Activated CD8-positive, alpha-beta memory T cell treated with anti-CD3 and anti-CD28 coated beads, Interleukin-2, amount 10 ng/mL, durations not matched to agents 7 days and 5 days (primary cell): ENCODE measurements at places on chromosomes 13 and 19.

- H3K4me1 ChIP-seq, result peaks cover 41% of the 10 kb centered on the region
- H3K36me3 ChIP-seq, result peaks cover 11% of the 10 kb centered on the region
- H3K27ac ChIP-seq, result peak overlapping the region; percentile 92
- peak; percentile 79 for DNase-seq
- peak overlapping the region; percentile 76 for H3K4me3 ChIP-seq
These were observed 4.7 kb downstream of the SERTAD1 start for GRCh38 chr19:40420766-40421765.

DNA sequence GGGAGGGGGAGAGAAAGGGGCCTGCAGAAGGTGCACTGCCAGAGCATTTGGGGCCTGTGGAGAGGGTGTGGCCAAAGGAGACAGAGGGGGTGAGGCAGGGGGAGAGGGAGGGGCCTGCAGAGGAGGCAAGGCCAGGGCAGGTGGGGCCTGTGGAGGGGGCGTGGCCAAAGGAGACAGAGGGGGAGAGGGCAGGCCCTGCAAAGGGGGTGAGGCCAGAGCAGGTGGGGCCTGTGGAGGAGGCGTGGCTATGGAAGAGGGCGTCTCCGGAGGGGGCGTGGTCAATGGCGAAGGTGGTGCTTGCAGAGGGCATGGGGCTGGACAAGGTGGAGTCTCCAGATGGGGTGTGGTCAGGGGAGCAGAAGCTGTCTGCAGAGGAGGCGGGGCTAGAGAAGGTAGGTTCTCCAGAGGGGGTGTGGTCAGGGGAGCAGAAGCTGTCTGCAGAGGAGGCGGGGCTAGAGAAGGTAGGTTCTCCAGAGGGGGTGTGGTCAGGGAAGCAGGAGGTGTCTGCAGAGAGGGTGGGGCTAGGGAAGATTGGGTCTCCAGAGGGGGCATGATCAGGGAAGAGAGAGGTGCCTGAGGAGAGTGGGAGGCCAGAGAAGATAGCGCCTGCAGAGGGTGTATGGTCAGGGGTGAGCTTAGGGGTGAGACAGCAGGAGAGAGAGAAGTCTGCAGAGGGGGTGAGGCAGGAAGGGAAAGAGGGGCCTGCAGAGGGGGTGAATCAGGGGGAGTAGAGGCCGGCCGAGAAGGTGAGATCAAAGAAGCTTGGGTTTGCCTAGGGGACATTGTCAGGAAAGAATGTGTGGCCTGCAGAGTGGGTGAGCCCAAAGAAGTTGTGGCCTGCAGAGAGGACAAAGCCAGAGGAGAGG is 3.4 kb downstream of the PRR36 start:
- no peaks in the 10 kb centered on the region for H3K36me3 ChIP-seq
- H3K4me1 ChIP-seq, result peaks cover 29% of the 10 kb centered on the region
- peak overlapping the region; percentile 17 for H3K27ac ChIP-seq
- peak; percentile 82 for DNase-seq
- no peak overlapping the region for H3K4me3 ChIP-seq

DNA sequence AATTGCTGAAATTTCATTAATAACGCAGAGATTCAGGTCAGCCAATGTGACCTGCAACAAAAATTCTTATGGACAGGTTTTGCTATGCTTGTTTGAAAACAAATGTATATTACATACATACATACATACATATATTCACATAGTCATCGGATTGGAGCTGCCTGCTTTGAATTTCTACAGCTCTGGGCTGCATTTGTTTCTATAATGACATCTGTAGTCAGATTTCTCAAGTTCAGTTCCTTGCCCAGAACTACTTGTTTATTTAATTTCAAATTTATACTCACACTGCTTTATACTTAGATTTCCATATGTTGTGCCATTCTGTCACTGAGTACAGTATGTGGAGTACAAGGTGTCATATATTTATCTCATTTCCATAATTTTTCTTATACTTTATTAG is 2775.0 kb downstream of the PCDH9 start:
- H3K4me3 ChIP-seq, result no peak overlapping the region
- no peak for DNase-seq
- no peak overlapping the region for H3K27ac ChIP-seq
- H3K36me3 ChIP-seq, result no peaks in the 10 kb centered on the region

- H3K27me3 ChIP-seq, result peaks cover 58% of the 10 kb centered on the region
- H3K4me3 ChIP-seq, result no peak overlapping the region
- no peaks in the 10 kb centered on the region for H3K36me3 ChIP-seq
- no peak for DNase-seq
- H3K4me1 ChIP-seq, result no peaks in the 10 kb centered on the region
These were observed 8.9 kb upstream of the FAM124A start for GRCh38 chr13:51213173-51213728.

GRCh38 chr13:20064128-20064527 is 96.7 kb downstream of the GJA3 start:
- peaks cover 3% of the 10 kb centered on the region for H3K4me1 ChIP-seq
- H3K27ac ChIP-seq, result no peak overlapping the region
- H3K36me3 ChIP-seq, result peaks cover 36% of the 10 kb centered on the region
- peak; percentile 44 for DNase-seq

DNA sequence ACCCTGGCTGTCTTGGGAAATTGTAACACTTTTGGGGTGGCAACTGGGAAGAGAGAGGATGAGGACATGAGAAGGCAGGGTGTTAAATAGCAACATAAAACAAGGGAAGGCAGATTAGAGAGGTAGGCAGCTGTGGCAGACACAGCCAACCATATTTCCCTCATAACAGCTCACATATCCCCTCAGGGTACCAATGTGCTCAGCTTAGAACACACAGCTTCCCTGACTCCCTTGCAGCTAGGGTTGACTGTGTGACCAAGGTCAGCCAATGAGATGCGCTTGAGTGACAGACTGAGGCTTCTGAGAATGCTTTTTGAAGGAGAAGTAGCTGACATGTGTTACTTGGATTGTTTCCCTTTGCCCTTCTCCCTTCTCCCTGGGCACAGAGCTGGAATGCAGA is 28.8 kb upstream of the SPATA13 start:
- H3K4me1 ChIP-seq, result peaks cover 51% of the 10 kb centered on the region
- no peak for DNase-seq
- H3K4me3 ChIP-seq, result no peak overlapping the region
- no peaks in the 10 kb centered on the region for H3K27me3 ChIP-seq
- H3K36me3 ChIP-seq, result peaks cover 14% of the 10 kb centered on the region

DNA sequence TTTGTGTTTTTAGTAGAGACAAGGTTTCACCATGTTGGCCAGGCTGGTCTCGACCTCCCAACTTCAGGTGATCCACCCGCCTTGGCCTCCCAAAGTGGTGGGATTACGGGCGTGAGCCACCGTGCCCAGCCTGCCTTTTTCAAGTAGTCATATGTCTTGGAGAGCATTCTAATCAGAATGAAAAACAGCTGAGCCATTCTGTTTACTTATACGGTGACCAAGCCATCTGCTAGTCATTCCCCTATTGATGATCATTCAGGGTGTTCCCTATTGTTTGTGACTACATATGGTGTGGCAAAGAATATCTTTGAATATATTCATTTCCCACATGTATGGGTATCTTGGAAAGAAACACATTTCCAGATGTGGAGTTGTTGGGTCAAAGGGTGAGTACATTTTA is 17.2 kb downstream of the BLOC1S3 start:
- no peaks in the 10 kb centered on the region for H3K4me1 ChIP-seq
- H3K4me3 ChIP-seq, result no peak overlapping the region
- no peak overlapping the region for H3K27ac ChIP-seq
- no peak for DNase-seq

DNA sequence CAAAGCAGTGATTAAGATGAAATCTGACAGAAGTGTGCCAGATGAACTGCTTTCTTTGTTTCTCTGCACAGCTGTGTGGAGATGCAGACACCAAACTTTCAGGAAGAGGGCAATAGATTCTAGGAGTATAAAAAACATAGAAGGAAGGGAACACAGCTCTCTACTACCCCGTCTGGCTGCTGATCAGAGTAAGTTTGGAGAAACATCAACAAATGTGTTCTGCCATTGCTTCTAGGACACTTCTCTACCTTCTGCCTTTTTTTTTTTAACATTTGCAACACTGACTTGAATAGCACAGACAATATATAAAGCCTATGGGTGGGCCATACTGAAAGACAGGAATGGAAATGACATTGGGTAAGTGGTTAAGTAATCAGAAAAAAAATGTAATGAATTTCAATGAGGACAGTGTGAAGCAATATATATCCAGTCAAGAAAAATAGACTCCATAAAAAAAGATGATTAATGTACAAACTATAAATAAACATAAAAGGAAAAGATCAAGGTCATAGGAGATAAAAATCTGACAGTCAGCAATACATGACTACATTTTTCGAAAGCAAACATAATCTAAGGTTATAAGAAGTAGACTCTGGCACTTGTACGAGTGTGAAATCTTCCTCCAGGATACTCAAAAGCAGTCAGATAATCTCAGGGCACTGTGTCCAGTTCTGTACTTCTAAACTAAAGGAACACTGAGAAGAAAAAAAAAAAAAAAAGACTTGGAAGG is 21.4 kb downstream of the NUFIP1 start:
- no peak overlapping the region for H3K4me3 ChIP-seq
- no peaks in the 10 kb centered on the region for H3K4me1 ChIP-seq
- H3K27ac ChIP-seq, result no peak overlapping the region
- no peak for DNase-seq
- H3K27me3 ChIP-seq, result no peaks in the 10 kb centered on the region

GRCh38 chr13:113260996-113261395 is 36.0 kb upstream of the LAMP1 start:
- H3K27ac ChIP-seq, result no peak overlapping the region
- no peaks in the 10 kb centered on the region for H3K27me3 ChIP-seq
- H3K4me3 ChIP-seq, result no peak overlapping the region
- H3K36me3 ChIP-seq, result peaks cover 35% of the 10 kb centered on the region
- DNase-seq, result no peak

- peaks cover 4% of the 10 kb centered on the region for H3K36me3 ChIP-seq
- DNase-seq, result no peak
- H3K27ac ChIP-seq, result peak overlapping the region; percentile 5
- peaks cover 71% of the 10 kb centered on the region for H3K27me3 ChIP-seq
- no peak overlapping the region for H3K4me3 ChIP-seq
These were observed 14.5 kb upstream of the TSPAN16 start for GRCh38 chr19:11281356-11282049.

DNA sequence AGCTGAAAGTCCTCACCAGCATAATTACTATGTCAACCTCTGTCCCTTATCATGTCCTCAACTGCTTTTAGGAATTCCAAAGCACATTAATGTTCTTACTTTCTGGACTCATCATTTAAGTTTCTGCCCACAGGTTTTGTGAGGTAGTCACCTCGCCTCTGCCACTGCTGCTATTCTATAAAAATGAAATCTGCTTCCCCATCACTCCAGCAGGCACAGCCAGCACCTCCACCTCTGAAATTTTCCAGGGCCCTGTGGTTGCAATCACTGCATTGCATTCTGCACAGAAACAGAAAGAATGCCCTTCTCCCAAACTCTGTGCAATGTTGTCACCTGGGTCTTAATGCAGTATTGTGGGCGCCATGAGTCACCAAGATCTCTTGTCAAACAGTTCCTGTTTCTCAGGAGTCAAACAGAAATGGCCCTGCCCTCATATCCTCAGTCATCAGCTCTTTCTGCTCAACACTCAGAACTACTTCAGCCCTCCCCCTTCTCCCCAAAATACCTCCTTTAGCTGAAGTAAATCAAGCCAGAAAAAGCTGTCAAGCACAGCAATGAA is 529.2 kb upstream of the NBEA start:
- no peaks in the 10 kb centered on the region for H3K4me1 ChIP-seq
- H3K4me3 ChIP-seq, result no peak overlapping the region
- DNase-seq, result no peak
- H3K27me3 ChIP-seq, result no peaks in the 10 kb centered on the region
- no peaks in the 10 kb centered on the region for H3K36me3 ChIP-seq
- H3K27ac ChIP-seq, result no peak overlapping the region

DNA sequence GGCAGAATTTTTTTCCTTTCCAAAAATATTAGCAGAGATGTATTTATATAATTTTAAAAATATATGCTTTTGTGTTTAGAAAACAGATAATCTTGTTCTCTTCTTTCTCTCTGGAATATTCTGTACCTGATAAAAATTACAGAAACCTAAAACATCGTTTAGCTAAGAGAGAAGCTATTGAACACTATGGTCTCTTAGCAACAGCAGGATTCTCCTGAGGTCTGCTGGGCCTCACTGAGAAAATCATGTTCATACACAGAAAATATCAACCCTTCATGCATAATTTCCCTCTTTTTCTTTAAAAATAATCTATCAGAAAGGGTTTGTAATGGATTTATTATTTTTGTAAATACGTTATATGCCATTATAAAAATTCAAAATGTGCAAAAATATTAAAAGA is 242.2 kb downstream of the DCLK1 start:
- H3K27me3 ChIP-seq, result no peaks in the 10 kb centered on the region
- no peak overlapping the region for H3K4me3 ChIP-seq
- no peak overlapping the region for H3K27ac ChIP-seq
- no peak for DNase-seq
- no peaks in the 10 kb centered on the region for H3K4me1 ChIP-seq

- H3K27ac ChIP-seq, result peak overlapping the region; percentile 82
- H3K27me3 ChIP-seq, result no peaks in the 10 kb centered on the region
- peaks cover 32% of the 10 kb centered on the region for H3K36me3 ChIP-seq
- no peak overlapping the region for H3K4me3 ChIP-seq
These were observed 443.9 kb downstream of the FGF9 start for GRCh38 chr13:22114630-22115311.

- H3K4me1 ChIP-seq, result peaks cover 5% of the 10 kb centered on the region
- H3K36me3 ChIP-seq, result peaks cover 13% of the 10 kb centered on the region
- H3K27me3 ChIP-seq, result no peaks in the 10 kb centered on the region
- H3K4me3 ChIP-seq, result no peak overlapping the region
These were observed 473.9 kb downstream of the FGF9 start for GRCh38 chr13:22144806-22145205.

DNA sequence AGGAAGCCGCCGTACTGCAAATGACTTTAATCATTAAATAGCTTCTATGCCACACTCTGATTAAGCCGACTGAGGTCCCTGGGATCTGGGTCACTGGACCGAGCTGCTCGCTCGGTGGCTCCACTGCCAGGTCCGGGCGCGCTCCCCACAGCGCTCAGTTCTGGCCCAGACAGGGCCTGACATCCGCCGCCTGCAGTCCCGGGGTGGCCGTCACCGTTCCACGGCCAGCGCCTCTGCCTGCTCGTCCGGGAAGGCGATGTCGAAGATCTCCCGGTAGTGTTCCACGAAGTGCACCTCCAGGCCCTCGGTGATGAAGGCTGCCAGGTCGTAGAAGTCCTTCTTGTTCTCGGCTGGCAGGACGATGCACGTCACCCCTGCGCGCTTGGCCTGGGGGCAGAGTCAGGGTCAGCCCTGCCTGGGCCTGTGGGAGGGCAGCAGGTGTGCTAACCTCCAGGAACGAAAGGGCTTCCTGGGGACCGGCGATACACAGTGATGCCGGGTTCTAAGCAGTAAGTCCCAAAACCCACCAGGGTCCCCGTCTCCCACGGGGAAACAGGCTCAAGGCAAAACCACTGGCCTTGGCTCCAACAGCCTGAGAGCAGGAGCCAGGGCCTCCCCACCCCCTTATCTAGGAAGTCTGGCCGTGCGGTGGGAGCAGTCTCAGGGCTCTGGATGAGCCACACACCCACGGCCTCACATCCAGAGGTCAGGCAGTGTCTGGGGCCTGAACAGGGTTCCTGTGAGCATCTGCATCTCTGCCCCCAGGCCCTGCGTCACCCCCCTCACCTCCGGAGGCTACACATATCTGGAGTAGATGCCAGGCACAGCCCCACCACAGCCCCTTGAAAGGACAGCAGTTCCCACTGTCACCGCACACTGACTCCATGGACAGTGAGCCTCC is 2.0 kb downstream of the RPL36 start:
- DNase-seq, result no peak
- no peaks in the 10 kb centered on the region for H3K27me3 ChIP-seq
- peak overlapping the region; percentile 98 for H3K4me3 ChIP-seq

GRCh38 chr13:23656637-23657371 is 86.6 kb downstream of the TNFRSF19 start:
- H3K27ac ChIP-seq, result no peak overlapping the region
- no peak for DNase-seq
- H3K36me3 ChIP-seq, result peaks cover 1% of the 10 kb centered on the region
- H3K4me1 ChIP-seq, result peaks cover 14% of the 10 kb centered on the region
